CD4-positive, alpha-beta T cell treated with Interleukin-6 at 100 ng/mL for 8 hours (primary cell): ENCODE measurements at places on chromosomes 1 and 21.
A peak's percentile ranks its signal among the peaks of the same experiment; 100 is the strongest.

DNA sequence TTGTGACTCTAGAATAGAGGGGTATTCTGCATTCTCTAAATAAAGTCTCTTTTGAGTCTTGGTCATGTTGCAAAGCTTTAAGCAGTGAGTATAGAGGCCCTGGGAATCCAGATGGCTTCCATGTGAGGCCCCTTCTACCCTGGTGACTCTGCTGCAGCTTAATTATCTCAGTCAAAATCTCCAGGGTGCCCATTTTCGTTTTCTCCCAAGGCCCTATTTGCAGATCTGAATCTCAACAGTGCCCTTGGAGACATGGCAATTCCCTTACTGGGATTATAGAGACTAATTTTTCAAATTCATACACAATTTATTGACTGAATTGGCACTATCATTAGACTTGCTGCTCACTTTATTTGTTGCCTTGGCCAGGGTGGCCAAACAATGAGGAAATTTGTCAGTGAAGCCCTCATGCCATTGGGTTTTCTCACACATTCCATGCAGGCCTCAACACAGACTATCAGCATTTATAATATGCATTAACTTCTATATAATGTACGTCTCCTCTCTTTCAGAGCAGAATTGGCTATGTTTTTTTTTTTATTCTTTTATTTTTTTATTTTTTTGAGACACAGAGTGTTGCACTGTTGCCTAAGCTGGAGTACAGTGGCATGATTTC is 35.1 kb downstream of the PROX1 start:
- no peak for DNase-seq

GRCh38 chr1:4837031-4837600 is 182.7 kb downstream of the AJAP1 start:
- no peak for DNase-seq

GRCh38 chr1:248183996-248184395 is 9.4 kb downstream of the OR2M2 start:
- DNase-seq, result no peak

GRCh38 chr1:54337928-54338327 is 68.3 kb downstream of the SSBP3 start:
- DNase-seq, result no peak

- DNase-seq, result no peak
Measured at GRCh38 chr1:54271341-54271740, 71.4 kb downstream of the MRPL37 start.

DNA sequence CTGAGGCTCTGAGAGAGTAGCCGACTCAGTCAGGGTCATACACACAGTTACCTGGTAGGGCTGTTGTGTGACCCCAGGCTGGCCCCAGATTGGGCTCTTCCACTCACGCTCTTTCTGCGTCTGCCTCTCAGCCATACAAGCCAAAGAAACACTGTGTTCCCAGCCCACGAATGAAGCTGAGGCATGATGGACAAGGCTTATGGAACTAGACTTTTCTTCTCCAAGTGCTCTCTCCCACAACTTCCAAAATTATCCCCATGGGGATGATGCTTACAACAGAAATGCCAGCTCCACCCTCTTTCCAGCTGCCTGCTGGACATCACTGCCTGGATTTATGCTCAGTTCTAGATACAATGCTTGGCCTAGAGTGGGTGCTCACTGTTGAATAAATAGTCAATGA is 102.8 kb upstream of the JUN start:
- no peak for DNase-seq

- no peak for DNase-seq
Measured at GRCh38 chr1:154863315-154864174, 6.5 kb downstream of the KCNN3 start.

DNA sequence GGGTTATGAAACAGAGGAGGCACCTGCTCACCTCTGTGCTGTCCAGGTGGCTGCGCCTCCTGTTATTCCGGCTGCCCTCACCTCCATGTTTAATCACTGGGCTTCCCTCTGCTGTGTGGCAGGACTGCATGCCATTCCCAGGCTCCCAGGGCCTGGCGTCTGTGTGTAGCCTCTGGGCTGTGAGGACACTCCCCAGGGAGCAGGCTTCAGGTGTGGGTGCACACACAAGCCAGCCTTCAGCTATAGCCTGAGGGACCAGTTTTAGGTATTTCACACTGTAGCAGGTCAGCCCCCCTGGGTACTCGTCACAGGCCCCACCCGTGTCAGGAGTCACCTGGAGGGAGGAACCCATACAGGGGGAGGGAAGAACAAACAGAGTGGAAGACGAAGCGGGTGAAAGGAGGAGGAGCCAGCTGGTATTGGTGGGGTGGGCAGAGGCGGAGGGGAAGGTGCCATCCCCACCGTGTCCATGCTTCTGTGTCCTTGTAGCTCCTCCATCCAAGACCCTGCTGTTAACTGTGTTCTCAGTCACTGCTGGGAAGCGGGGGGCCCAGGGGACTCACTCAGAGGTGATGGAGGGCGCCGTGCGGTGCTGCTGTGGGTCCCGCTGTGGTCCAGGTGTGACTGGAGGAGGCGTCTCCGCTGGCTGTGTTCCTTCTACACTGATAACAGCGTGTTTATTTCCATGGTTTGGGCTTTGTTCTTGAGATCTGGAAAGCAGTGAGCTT is 158.6 kb downstream of the PGBD5 start:
- DNase-seq, result no peak

GRCh38 chr1:224545571-224545970 is 70.5 kb upstream of the CNIH3 start:
- DNase-seq, result no peak

DNA sequence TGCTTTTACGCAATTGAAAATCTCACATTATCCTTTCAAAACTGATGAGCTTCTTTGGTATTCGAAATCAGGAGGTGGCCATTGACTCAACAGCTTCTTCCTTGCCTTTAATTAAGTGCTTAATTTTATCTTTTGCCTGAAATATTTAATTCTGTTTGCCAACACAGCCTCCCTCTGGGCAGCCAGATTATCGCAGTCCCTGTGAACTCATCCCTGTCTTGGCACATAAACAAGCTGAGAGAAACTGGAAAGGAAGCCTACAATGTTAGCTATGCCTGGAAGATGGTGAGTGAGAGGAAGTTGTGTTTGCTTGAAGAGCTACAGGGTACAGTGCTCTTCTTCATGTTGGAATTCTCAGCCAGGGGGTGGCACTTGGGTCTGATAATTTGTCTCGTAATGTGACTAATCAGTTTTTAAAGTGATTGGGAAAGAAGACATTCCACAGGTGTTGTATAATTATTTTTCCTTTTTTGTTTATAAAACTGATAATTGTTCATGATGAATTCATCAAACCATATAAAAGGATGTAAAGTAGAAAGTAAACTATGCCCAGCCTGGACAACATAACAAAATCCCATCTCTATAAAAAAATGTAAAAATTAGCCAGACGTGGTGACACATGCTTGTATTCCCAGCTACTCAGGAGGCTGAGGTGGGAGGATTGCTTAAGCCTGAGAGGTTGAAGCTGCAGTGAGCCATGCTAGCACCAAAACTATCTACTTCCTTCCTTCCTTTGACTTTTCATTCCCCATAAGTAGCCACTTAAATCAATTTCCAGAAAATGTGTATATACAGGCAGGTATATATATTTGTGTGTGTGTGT is 90.1 kb upstream of the RAVER2 start:
- DNase-seq, result no peak

DNA sequence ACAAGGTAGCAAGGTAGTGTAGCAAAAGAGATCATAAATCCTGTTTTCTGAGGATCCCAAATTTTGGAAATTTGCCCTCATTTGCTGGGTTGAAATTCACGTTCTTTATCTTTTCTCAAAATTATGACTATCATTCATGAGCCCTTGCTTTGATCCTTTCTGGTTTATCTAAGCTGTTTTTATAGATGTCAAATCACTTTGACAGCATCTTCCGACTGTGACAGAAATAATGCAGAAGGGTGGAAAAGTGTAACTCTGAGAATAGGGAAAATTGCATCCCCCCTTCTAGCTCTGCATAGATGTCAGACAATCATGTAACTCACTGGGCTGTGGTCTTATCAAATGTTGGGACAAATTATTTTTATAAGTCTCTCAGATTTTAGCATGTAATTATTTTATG is 550.1 kb downstream of the OMA1 start:
- DNase-seq, result no peak

DNA sequence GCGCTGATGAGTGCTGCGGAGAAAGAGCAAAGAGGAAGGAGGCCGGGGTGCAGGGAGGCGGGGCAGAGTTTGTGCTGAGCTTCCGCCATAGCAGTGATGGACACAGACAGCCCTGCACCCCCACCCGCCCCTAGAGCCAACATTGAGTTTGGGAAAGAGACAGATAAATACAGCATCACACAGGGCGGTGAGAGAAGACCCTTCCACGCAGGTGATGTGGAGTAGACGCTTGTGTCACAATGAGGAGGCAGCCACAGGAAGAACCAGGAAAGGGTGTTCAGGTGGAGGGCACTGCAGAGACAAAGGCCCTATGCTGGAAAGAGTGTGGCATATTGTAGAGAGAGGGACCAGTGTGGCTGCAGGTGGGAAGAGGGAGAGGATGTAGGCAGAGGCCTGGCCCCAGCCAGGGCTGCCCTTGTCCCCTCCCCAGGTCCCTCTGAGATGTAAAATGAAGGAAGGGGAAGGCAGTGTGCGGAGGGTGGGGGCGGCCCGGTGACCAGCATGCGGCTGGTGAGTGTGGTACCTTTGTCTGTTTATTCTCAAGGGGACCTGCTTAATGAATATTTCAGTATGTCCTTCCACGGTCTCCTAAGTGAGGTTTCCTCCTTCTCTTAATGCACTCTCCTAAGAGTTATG is 194.4 kb upstream of the TMEM51 start:
- no peak for DNase-seq

GRCh38 chr1:14732728-14733047 is 134.2 kb downstream of the KAZN start:
- no peak for DNase-seq

- no peak for DNase-seq
Measured at GRCh38 chr1:56916630-56917029, 49.2 kb downstream of the C8B start.

DNA sequence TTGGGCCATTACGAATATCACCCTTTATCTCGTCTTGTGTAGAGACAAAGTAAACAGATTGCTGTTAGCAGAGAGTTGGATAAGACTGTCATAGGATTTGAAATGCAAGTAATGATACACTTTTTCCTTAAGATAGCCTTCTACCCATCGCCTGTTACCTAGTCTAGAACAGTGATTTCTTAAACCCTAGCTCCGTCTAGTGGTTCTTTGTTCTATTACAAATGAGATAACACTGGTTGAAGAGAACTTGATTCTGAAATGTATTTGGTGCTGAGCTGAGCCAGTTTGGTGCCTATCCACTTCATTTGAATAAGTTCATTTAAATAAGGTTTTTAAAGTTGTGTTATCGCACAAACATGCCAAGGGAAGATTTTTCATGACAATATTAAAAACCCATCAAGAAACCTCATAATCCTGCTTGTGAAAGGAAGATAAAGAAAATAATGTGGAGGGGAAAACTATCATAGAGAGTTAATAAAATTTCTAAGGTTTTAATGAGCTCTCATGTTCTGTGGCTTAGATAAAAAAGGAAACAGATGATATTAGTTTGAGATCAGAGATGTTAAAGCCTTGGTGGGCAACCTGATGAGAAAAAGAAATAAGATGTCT is 1.5 kb upstream of the KCNH1 start:
- peak; percentile 4 for DNase-seq

DNA sequence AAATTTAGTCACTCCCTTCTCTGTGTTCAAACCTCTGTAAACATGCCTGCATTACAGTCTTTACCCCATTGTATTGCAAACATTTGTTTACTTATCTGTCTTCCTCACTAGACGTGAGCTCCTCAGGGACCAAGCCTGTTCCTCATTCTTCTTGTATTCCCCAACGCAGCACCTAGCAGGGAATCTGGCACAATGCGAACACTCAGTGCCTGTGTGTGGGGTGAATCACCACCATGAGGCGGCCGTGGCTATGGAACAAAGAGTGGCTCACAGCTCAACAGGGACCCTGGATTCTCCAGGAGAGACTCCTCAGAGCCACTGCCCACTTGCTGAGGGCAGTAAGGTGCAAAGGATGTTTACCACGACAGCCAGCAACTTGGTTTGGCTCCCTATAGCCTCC is 95.9 kb downstream of the DDX20 start:
- no peak for DNase-seq

- DNase-seq, result no peak
Measured at GRCh38 chr1:204143276-204144041, 8.4 kb downstream of the ETNK2 start.

GRCh38 chr1:212610575-212610967 is 2.0 kb downstream of the ATF3 start:
- DNase-seq, result no peak

DNA sequence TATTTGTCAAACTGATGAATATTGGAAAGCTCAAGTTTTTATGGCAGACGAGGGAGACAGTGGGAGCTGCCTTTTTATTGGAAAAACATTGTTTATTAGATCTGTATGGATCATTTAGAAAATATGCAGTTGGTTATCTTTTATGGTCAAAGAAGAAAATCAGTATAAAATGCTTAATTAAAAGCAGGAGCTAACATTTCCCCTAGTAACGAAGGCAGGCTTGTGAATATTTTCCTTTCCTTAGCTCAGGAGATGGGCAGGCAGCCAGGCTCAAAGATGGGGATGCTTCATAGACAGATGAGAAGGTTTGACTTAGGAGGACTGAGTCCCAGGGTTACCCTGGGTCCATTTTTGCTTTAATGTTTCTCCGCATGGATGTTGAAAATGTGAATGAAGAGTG is 26.0 kb downstream of the ROR1 start:
- DNase-seq, result no peak

- DNase-seq, result no peak
Measured at GRCh38 chr1:209920844-209921243, 17.2 kb upstream of the SYT14 start.

GRCh38 chr21:25790122-25790877 is 55.5 kb downstream of the GABPA start:
- peak; percentile 12 for DNase-seq

GRCh38 chr1:1005774-1006304 is 5.9 kb upstream of the HES4 start:
- no peak for DNase-seq
